Fibroblast of skin of right quadriceps (primary cell): ENCODE measurements at places on chromosomes 2 and 18.

GRCh38 chr18:42617221-42617620 is 498.3 kb downstream of the RIT2 start:
- no peak for DNase-seq

DNA sequence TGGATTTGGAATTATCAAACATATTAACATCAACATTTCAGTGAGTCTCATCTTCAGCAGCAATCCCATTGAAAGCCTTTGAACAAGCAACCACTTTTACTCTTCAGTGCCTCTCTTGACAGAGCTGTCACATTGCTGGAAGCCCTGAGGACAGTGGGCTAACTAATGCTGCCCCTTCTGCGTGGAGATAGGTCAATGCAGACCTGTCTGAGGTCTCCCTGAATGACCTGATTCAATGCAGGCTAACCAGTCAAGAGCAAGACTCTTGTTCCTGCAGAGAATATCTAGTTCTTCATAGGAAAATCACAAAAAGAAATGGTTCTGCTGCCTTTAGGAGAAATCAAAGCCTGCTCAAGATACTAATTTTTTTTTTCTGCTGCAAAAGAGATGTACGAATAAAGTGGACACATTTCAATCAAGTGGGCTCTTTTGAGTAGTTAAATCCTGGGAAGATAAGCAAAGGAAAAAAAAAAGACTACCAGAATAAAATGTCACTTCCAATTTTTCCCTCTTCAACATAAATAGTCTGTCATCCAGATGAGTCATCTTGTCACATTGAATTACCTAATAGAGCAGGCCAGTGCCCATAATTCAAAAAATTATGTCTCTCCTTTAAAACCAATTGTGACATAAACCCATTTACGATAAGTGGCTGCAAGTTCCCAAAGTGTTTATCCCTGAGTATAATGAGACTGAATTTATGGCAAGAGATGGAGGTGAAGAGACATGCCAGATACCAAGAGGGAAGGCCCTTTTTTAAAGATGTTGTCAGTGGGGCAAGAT is 1269.0 kb upstream of the DDX18 start:
- no peak for DNase-seq

DNA sequence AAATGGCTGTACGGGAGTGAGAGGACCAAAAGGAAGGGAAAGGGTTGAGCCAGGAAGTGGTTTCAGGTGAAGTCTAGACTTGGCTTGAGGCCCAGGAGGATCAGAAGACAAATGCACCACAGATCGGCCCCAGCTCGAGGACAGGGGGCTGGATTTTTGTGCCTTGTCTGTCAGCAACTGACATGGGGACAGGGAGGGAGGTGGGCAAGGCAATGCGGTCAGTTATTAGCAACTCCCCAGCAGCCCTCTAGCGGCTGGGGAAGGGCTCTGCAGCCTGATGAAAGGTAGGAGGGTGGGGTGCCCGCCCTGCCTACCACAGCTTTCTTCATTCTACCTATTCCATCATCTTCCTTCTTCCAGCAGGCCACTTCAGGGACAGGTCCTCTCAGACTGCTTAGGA is 50.0 kb downstream of the CPO start:
- DNase-seq: no peak

GRCh38 chr18:58638441-58638840 is 9.6 kb upstream of the ALPK2 start:
- DNase-seq: peak; percentile 51

DNA sequence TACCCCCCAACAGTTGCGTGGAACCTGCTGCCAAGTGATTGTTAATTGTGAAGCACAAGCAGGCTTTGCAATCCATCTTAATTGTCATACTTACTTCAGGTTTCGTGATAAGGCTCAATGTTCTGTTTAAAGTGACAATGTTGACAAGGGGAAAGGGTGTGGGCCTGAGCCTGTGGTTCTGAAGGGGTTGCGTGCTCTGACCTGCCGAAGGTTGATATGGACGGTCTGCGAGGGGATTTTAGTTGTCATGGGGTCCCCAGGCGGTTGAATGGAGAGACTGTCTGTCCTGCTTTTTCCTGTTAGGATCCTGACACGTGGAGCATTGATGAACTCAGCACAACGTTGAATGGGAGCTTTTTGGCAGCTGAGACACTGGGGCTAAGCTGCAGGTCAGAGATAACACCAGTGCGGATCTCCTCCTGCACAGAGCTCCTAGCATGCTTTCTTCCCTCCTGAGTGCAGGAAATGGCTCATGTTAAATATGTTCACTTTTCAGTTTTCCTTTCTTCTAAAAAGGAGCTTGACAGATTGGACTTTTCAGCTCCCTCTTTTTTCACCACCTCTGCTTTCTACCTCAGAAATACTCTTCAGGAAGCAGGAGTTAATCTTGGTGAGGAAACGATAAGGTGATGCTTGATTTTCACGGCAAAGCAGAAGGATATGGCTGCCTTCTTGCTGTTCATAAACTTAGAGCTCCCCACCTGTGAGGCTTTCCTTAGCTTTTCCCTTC is 62.9 kb upstream of the ZEB2 start:
- DNase-seq: no peak

GRCh38 chr2:152134488-152135280 is 35.8 kb upstream of the CACNB4 start:
- DNase-seq: peak; percentile 10

DNA sequence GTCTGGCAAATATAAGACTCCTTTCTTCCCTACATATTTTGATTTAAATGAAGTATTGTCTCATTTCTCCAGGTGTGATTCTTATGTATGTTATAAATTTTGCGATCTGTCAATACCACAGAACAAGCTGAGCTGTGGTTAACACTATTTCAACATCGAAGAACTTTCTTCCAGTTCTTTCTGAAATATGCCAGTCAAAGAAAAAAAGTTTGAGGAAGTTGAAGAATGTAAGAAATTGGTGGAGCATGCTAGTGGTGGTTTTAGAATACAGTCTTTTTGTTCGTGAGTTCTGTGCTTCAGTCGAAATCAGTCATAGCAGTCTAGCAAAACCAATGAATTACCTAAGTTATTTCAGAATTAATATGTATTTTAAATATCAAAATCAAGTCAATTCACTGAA is 8.6 kb upstream of the COBLL1 start:
- no peak for DNase-seq

DNA sequence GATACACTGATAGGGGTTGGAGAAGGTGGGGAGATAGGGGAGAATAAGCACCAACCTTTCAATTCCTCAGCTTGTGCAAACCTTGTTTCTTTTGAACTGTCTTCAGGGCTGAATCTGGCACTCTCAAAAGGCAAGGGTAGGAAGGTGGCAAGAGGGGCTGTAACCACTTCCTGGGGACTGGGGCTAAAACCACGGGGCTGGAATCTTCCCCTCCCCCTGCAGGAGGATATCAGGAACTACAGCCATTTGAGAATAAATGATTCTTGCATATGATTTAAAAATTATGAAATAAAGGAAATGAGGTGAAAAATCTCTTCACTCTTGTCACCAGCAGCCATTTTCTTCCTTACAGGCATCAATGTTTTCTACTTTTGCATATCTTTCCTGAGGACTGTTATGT is 50.8 kb downstream of the ATOH8 start:
- no peak for DNase-seq

GRCh38 chr2:222965555-222965954 is 86.4 kb upstream of the KCNE4 start:
- DNase-seq: no peak

GRCh38 chr2:43169987-43170386 is 56.4 kb downstream of the ZFP36L2 start:
- DNase-seq: no peak

- peak; percentile 62 for DNase-seq
Observed at GRCh38 chr2:181077128-181077709, 96.8 kb downstream of the UBE2E3 start.

- DNase-seq: no peak
Observed at GRCh38 chr2:218397463-218397819, 2.2 kb upstream of the CTDSP1 start.

GRCh38 chr2:166179201-166179600 is 51.4 kb upstream of the SCN1A start:
- DNase-seq: no peak

DNA sequence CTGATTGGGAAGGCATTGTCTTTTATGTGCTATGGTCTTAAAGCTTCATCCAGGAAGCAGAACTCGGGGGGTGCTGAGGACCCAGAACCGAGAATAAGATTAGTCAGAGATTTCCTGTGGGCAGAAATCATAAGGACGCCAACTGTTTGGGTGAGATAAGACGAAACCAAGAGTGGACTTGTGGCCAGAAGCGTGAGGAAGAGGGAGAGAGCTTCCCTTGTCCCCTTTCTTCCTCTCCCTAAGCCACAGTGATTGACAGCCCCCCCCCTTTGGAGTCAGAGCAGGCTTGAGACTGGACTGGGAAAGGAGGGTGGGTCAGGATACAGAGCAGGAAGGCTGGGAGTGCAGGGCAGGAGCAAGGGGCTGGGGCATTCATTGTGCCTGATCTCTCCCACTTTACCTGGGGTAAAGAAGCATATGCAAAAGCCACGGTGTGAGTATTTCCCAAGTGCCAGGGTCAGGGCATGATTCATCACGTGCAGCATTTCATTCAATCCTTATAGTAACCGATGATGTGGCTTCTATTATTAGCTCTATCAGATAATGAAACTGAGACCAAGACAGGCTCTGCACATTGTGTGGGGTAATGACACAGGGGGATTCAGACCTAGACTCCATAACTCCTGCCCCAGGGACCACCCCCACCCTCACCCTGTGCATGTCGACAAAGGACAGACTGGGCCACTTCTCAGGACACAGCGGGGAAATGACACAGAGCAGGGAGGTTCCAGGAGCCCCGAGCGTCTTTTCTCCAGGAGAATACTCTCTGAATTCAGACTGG is 3.0 kb upstream of the IL1RN start:
- peak; percentile 62 for DNase-seq

DNA sequence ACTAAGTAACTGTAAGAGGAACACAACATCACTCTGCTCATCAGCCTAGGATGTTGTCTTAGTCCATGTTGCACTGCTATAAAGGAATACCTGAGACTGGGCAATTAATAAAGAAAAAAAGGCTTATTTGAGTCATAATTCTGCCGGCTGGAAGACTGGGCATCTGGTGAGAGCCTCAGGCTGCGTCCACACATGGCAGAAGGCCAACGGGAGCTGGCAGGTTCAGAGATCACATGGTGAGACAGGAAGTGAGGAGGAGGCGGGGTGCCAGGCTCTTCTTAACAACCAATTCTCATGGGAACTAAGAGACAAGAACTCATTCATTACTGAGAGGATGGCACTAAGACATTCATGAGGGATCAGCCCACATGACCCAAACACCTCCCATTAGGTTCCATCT is 46.8 kb downstream of the EPG5 start:
- DNase-seq: peak; percentile 18

GRCh38 chr18:67710639-67711038 is 194.1 kb upstream of the DSEL start:
- DNase-seq: no peak

- DNase-seq: peak; percentile 36
Observed at GRCh38 chr2:62803961-62804360, 98.4 kb downstream of the EHBP1 start.

DNA sequence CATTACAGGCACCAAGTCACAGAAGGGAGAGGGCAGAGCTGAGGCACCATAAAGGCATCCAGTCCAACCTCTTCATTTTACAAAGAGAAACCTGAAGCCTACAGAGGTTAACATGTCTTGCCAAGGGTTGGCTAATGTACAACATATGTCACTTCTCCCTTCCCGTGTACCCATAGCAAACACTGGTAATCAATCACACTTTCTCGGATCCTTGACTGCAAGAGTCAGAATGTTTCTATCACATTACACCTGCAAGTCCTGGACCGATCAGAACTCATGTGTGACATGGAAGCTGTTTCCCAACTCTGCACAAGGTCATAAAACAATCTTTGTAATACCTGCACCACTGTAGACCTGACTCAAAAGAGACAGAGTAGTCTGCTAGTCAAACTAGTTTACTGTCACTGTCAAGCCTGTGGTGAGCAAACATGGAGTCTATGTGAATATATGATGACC is 6.0 kb downstream of the ANKRD44 start:
- no peak for DNase-seq

- no peak for DNase-seq
Observed at GRCh38 chr18:77063260-77063659, 69.3 kb downstream of the MBP start.

- DNase-seq: peak; percentile 100
Observed at GRCh38 chr2:55862673-55863390, 60.8 kb downstream of the EFEMP1 start.

GRCh38 chr2:219440388-219441256 is 6.0 kb downstream of the SPEG start:
- no peak for DNase-seq

DNA sequence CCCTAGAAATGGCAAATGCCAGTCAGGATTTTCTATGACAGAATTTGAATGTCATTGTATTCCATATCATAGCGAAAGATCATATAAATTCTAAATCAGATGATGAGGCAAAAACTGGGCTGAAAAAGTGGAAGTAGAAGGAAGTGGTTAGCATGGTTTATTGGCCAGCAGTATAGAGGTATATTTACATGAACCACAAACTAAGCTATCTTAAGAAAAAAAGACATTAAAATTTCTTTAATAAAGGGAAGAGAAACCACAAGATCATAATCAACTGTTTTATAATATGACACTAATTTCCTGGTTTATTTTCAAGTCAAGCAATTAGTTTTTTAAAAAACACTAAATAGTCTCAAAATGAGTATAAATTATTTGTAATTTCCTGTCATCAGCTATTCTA is 123.2 kb upstream of the LRP1B start:
- DNase-seq: no peak

- DNase-seq: peak; percentile 48
Observed at GRCh38 chr18:44683556-44683955, 2.9 kb downstream of the SETBP1 start.

- peak; percentile 37 for DNase-seq
Observed at GRCh38 chr2:236988690-236989624, 96.7 kb upstream of the COPS8 start.

DNA sequence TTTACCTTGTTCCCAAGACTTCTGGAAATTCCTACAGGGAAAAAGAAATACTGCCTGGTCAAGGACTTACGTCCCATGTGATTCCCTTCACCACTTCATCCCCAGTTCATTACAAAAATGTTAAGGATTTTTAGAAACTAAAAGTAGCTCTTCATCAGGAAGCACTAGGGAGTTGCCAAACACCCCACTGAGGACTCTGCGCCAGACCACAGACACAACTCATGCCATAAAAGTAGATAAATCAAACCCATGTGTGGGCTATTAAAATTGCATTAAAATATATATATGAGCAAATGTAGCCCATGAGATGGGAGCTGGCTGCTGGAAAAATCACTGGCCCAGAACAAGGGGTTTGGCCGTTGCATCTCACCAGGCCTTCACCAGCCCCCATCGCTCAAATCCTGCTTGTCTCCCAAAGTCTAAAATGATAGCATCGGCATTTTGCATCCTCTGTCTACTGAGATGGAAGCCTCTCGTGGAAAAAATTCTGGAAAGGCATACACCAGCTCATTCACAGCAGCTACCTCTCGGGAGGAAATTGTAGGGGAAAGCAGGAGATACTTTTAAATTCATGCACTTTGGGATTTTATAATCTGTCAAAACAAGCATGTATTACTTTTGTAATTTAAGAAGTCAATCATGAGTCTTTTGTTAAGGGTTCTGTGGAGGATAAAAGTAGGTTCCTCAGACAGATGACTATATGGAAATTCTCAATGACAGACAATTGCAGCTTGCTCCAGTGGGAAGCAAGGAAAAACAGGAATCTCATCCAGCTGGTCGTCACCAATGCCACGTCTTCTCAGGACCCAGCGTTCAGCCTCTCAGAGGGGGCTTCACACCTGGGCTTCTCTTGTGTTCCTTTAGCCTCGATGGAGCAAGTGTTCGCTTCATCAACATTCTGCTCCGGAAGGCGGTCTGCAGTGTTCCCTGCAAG is 113.9 kb downstream of the MREG start:
- peak; percentile 96 for DNase-seq
